ENCODE measurements at places on chromosomes 7 and 10. TPM values are rescaled to one million over a fixed set of nuclear protein-coding genes. Genes with fewer than 3 reads are reported as not detected.

GRCh38 chr7:32194537-32194936 is 124.3 kb upstream of the PDE1C start:
- no peak for DNase-seq

GRCh38 chr7:88452646-88453045 is 146.0 kb upstream of the STEAP4 start:
- no peak for DNase-seq

GRCh38 chr10:128167926-128168520 is 41.8 kb upstream of the MKI67 start:
- DNase-seq, result no peak

- no peak for DNase-seq
Observed at GRCh38 chr7:150797661-150798060, 2.5 kb downstream of the TMEM176B start.

DNA sequence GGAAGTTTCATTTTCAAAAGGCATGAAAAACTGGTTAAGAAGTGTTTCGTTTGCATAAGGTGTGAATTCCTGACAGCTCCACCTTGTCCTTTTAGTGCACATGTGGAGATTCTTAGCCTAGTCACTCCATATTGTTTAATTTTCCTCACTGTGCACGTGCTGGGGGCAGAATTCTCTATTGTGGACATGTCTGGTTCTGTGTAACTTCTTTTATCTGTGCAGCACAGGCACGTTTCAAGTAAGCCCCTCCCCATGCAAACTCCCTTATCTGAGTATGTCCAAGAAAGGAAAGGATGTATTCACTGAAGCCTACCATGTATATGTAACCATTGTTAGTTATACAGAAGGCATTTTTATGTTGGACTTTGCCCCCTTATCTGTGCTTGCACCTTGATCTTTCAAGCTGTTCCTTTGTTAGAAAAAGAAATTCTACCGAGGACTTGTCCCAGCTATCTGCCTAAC is 1346.3 kb downstream of the REEP3 start:
- peak; percentile 29 for DNase-seq

DNA sequence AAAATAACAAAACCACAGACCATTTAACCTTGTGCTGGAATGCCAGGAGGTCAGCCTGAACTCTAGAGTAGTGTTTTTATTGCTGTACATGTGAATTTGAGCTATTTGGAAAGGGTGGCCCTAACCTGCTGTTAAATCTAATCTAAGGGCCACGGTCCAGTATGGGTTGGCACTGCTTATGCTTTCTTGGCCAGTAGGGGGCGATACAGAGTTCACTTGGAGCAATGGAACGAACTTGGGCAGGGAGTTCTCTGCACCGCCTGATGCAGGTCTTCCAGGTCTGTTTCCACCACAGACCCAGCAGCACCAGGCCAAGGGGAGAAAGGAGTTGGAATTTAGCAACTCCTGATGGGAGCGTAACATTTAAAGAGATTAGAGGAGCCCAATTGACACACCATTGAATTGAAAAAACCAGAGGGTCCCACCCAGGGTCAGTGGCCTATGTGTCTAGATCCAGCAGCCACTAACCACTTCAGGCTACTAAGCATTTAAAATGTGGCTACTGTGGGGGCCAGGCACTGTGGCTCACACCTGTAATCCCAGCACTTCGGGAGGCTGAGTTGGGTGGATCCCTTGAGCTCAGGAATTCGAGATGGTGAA is 75.7 kb upstream of the EFCAB10 start:
- no peak for DNase-seq

Gene GJD4
- total RNA-seq, result not detected

Measured in pulmonary artery endothelial cell (primary cell).